ENCODE measurements at places on chromosomes 3 and 15. TPM values are rescaled to one million over a fixed set of nuclear protein-coding genes. Genes with fewer than 3 reads are reported as not detected.

- no peak for DNase-seq
Measured at GRCh38 chr3:145145461-145145860, 1015.5 kb downstream of the PLOD2 start.

DNA sequence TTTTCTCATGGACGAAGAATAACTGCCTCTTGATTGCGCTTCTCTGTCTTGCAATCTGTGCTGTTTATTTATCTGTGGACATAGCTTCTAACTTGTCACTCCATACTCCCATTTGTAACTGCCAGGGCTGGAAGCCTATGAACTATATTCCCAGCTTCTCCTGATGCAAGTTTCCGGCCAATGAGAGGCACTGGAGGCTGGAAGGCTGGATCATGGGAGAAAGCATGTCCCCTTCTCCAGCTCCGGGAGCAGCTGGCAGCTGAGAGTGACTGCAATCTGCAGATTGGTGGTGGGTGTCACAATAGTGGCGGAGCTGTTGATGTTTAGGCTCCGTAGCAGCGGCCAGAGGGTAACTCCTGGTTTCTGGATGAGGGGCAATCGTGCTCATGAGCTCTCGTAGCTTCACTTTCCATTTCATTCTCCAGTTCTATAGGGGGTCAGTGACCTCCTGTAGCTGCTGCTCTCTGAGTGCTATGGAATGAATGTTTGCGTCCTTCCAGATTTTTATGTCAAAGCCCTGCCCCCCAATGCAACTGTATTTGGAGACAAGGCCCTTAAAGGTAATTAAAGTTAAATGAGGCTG lies 35.7 kb upstream of the PCSK6 start:
- no peak for DNase-seq

- DNase-seq: no peak
Measured at GRCh38 chr15:48794697-48795134, 16.2 kb downstream of the CEP152 start.

GRCh38 chr15:75760704-75761435 lies 48.2 kb upstream of the CSPG4 start:
- DNase-seq: no peak

DNA sequence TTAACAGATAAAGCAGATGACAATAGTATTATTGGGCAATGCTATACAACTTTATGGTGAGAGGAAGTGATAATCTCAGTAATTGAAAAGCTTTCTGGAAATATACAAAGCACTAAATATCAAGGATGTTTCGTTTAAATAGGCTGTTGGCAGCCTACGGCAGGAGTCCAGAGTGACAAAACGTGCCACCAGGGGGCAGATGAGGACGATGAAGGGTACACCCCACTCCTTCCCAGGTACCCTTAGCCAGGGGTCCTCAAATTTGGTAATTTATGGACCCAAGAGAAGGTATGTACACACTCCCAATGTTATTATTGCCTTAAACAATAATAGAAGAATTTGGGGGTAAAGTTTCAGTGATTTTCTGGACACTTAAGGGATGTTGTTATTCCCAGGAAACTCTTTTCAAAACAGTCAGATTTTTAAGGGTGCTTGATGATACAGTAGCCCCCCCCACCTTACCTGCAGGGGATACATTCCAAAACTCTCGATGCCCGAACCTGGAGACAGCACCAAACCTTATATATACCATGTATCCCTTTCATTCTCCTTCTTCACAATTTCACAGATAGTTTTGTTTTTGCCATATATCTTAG lies 1.4 kb upstream of the MAGEL2 start:
- DNase-seq: no peak

DNA sequence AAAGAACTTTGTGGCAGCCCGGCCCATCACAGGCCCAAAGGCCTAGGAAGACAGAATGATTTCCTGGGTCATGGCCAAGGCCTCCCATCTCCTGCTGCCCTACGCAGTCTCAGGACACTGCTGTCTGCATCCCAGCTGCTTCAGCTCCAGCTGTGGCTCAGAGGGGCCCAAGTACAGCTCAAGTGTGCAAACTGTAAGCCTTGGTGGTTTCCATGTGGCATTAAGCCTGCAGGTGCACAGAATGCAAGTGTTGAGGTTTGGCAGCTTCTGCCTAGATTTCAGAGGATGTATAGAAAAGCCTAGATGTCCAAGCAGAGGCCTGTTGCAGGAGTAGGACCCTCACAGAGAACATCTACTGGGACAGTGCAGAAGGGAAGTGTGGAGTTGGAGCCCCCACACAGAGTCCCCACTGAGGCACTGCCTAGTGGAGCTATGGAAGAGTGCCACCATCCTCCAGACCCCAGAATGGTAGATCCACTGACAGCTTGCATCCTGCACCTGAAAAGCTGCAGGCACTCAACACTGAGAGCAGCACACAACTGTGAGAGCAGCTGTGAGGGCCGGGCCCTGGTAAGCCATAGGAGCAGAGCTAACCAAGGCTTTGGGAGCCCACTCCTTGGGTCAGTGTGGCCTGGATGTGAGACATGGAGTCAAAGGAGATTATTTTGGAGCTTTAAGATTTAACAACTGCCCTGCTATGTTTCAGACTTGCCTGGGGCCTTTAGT lies 208.2 kb upstream of the CMC1 start:
- DNase-seq: no peak

DNA sequence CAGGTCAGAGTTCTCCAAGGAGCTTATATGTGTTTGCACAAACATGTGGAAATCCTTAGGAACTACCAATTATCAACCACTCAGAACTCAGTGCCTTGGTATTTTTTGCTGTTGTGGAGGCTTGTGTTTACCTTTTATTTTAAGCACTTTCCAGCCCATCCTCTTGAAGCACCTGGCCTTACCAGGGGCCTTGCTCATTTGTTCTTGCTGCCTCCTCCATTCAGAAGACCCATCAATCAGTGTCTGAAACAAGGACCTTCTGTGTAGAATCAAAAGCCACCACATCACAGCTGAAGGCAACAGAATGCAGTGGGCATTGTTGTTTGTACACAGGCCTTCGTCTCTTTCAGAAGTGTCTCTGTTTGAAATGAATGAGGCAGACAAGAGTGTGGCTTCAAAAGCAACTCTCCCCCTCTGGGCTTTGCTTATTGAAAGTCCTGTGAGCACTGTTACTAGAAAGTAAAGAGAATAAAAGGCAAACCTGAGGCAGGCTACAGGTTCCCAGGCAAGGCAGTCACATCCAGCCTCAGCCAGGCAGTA lies 24.5 kb upstream of the LIPC start:
- no peak for DNase-seq

DNA sequence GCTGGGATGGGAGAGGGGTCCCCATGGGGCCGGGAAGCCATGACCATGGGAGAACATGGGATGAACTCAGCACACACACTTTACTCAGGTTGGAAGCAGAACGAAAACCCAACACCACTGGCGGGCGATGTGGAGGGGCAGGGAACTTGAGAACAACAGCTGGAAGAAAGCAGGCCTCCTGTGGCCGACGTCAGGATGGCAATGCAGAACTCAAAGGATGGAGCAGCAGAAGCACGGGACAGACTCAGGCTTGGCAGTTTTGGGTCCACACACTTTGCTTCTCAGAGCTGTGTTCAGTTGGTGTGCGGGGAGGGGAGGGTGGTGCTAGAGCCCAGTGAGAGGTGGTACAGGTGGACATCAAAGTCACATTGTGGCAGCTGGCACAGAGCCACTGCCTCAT lies 80.7 kb downstream of the SEC22A start:
- no peak for DNase-seq

- DNase-seq: peak; percentile 8
Measured at GRCh38 chr3:123036352-123037014, 8.9 kb upstream of the SEMA5B start.

DNA sequence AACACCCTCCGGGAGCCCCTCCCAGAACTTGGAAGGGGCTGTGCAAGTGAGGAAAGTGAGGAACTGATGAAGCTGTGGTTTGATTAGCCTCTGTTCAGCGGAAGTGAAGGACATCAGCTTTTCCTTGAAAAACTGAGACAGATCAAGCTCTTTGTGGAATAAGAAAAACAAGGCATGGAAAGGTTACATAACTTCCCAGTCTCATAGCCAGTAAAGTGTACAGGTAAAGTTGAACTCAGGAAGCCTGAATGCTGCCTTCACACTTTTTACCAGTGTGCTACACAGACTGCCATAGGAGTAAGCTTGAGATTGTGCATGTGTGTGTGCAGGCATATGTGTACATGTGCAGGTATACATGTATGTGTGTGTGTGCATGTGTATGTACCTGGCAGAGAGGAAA lies 293.2 kb downstream of the FGF12 start:
- no peak for DNase-seq

DNA sequence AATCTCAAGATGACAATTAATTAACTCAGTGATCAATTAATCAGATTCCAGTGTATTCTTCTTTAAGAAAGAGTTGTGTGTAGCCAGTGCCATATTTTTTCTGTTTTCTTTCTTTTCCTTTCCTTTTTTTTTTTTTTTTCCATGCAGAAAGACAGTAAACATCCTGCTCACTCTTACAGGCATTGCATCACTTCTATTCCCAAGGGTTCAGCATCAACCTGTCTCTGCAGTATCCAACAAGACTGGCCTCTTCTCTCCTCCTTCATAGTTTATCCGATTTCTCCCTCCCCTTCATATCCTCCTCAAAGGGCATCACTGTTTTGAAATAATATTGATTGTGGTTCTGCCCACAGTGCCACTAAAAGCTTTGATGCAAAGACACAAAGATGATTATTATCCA lies 17.0 kb upstream of the SLC9A9 start:
- no peak for DNase-seq

DNA sequence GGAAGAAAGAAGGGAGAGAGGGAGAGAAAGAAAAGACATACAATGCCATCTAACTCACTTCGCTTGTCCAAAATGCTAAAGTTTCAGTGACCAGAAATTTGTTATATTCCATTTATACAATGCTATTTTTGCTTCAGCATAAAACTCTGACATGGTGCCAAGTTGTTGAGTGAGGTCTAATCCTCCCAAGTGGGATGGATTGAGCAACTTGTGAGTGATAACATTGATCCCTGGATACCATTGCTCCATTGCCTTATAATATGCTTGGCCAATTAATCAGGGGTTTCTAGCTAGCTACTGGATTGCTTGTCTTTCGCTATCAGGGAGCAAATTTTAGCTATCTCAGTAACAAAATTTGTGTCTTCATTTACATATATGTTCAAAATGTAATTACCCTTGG lies 615.6 kb upstream of the DPPA4 start:
- no peak for DNase-seq

- DNase-seq: no peak
Measured at GRCh38 chr3:5809586-5810246, 622.2 kb downstream of the EDEM1 start.

- DNase-seq: no peak
Measured at GRCh38 chr3:127867412-127867811, 45.1 kb upstream of the MGLL start.

DNA sequence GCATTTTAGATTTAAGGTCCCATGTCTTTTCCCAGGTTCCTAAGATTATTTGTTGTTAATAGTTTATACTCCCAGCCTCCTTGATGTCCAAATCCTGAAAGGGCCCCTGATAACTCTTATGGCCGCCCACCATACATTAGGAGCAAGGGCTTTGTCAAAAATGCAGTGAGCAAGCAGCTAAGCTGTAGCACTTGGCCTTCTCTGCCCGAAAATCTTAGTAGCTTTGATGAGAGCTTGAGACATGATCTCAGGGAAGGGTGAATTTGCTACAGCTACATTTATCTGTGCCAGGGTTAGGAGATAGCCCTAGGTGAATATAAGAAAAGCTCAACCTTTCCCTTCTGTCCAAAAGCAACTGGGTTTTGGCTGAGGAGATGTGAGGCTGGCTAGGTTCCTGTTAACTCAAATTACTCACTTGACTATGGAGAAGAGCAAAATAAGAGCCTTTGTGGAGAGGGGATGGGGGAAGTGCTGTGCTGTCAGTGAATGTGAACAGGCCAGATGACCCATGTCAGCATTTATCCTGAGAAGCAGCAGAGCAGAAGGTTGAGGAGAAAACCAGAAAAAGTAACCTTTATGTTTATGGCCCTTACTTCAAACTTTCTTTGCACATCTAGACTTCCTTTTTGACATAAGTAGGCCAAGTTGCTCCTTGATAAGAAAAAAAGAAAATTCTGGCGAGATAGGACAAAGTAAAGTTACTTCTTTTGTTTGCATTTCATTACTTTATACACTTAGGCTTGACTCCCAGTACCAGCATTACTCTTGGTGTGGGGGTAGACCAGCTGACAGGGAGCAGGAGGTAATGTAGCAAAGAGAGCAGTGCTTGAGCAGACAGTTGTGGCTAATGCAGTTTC lies 21.1 kb downstream of the MAPK6 start:
- no peak for DNase-seq

- no peak for DNase-seq
Measured at GRCh38 chr3:194330160-194330559, 21.0 kb downstream of the CPN2 start.

DNA sequence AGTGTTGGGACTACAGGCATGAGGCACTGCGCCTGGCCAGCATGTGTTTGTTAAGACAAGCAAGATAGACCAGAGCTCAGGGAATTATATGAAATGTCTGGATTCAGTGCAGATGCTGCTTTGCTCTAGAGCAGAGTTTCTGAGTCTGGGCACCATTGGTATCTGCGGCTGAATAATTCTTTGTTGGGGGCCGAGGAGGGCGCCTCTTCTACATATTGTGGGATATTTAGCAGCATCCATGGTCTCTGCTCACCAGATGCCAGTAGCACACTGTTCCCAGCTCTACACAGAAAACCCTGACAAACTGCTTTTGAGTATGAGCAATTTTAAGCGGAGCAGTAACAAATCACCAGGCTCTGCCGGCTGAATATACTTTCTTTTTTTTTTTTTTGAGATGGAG lies 3.6 kb upstream of the LDHAL6B start:
- DNase-seq: no peak

- DNase-seq: no peak
Measured at GRCh38 chr3:194133661-194134230, 2.2 kb upstream of the HES1 start.

DNA sequence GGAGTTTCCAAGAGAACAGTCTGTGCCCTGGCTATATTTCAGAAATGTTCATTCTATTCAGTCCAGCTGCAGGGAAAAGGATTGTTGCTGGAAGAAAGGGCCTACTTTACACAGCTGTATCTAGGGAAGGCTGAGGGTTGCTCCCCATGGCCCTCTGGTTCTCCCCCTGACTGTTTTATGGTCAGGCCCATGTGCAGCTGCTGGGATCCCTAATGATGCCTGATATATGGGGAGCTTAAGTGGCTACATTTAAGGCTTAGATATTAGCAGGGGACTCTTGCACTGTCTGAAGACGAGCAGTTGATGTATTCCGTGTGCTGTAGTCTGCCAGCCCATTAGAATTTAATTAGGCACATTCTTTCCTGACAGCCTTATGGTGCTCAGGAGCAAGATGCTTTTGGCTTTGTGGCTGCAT lies 72.0 kb downstream of the FAM43A start:
- no peak for DNase-seq

DUOXA2 gene
- not detected for polyA plus RNA-seq

DNASE1L3 gene
- not detected for polyA plus RNA-seq

RAB43 gene
- 14.6 TPM for polyA plus RNA-seq

ANKRD63 gene
- polyA plus RNA-seq: not detected

UBAP1L gene
- polyA plus RNA-seq: 0.46 TPM

SV2B gene
- polyA plus RNA-seq: not detected

FOXB1 gene
- not detected for polyA plus RNA-seq

TMEM207 gene
- not detected for polyA plus RNA-seq

Measured in AG04450 (cell line).